ENCODE measurements at places on chromosomes 3 and 15.

- peak; percentile 10 for DNase-seq
Observed at GRCh38 chr15:57565311-57565710, 26.4 kb upstream of the MYZAP start.

GRCh38 chr15:59197454-59197853 is 9.2 kb upstream of the LDHAL6B start:
- no peak for DNase-seq

DNA sequence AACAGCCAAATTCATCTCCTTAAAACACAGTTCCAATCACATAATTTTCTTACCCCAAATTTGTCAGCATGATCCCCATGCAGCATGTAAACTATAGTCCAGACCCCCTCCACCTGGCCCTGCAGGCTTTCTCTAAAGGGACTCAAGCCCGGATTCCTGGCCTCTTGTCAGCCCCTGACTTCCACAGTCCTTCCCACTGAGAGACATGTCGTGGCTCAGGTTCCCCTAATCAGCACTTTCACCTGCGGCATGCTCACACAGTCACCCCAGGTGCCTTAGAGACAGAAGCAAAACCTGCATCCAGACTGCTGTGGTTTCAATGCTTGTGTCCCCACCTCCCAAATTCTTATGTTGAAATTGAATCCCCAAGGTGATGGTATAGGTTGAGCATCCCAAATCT is 372.7 kb upstream of the ATP10A start:
- no peak for DNase-seq

GRCh38 chr3:146308682-146309081 is 57.8 kb upstream of the PLSCR4 start:
- no peak for DNase-seq

- DNase-seq: no peak
Observed at GRCh38 chr3:139353920-139354556, 10.2 kb downstream of the MRPS22 start.

- no peak for DNase-seq
Observed at GRCh38 chr3:94349310-94349878, 286.5 kb downstream of the NSUN3 start.

GRCh38 chr3:111776827-111777483 is 82.1 kb upstream of the PHLDB2 start:
- no peak for DNase-seq

DNA sequence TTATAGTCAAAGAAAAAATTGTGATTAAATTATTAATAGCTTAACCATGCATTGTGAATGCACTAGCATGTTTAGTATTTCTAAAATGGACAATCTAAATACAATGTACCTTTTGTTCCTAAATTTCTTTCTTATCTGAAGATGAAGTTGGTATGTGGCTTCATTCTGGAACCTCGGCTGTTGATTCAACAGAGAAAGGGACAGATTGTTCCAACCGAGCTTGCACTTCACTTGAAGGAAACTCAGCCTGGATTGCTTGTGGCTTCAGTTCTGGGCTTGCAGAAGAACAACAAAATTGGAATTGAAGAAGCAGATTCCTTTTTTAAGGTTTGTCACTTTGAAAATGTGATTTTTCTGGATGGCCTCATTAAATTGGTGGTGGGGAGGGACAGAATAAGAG is 32.6 kb downstream of the HPS3 start:
- DNase-seq: no peak

- no peak for DNase-seq
Observed at GRCh38 chr15:38129531-38130204, 123.0 kb upstream of the SPRED1 start.

DNA sequence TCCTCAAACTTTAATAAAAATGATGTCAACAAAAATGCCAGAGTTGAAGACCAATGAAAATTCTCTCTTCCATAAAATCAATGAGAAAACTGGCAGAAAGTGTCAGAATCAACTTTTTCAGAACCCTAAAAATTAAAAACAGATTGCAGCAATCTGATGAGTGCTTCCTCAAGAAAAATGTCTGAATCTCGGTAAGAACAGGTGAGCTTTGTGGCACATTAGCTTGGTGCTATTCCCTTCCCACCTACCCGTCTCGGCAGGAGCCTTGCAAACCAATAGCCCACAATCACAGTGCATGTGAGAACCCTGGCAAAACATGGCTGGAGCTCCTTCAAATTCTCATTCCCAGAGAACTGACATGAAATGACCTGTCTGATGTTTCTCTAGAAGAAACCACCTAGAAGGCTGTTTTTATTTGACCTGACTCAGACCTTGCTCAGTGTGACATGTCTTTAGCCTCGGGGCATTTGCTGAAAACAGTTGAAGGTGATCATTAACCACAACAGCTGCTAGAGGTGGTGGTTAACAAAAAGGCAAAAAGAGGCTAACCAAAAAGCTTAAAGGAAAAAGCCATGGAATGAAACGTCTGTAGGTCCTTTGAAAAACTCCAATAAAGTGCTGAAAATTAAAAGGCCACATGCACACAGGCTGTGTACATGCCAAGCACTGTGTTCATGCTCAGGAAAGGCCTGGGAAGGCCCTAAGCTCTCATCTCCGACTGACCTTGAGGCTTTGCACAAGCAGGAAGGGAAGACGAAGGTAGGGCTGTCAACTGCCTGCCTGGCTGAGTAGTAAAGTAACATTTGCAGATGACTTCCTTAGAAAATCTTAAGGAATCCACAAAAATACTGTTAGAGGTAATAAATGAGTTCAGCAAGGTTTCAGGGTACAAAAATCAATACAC is 253.0 kb upstream of the NSMCE3 start:
- DNase-seq: no peak

DNA sequence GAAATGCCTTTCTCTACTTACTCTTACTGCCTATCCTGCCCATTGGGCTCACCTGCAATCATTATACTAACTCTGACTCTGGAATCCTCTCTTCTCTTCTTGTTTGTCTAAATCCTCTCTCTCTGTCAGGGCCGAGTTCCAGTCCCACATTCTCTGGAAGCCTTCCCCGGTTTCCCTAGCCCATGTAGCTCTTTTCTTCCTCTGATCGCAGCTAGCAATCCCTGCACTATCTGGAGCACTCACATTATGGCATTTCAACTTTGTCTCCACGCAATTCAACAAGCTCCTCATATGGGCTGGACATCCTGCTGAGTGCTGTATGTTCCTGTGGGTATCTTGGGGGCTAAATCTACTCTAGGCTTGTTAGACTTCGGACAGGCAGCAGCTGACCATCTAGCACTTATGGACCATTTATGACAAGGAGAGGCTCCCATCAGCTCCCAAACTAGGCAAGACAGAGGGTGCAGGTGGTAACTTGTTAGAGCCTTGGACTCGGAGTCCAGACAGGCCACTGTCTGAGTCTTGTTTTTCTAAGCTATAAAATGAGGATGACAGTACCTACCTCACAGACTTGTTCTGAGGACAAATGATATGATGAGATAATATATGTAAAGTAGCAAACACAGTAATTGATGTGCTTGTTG is 58.3 kb downstream of the EPHB3 start:
- DNase-seq: no peak
